ENCODE measurements at places on chromosomes 5 and 9. TPM values are rescaled to one million over a fixed set of nuclear protein-coding genes. Genes with fewer than 3 reads are reported as not detected.
A peak's percentile ranks its signal among the peaks of the same experiment; 100 is the strongest.

The CXXC5 gene
- 62.8 TPM for total RNA-seq

The PCDHGC3 gene
- 77.7 TPM for total RNA-seq

The TSC1 gene
- 76.2 TPM for total RNA-seq

The PCDHB2 gene
- 7.5 TPM for total RNA-seq

The ANKRD18A gene
- total RNA-seq: 0.42 TPM

The CHSY3 gene
- total RNA-seq: 11.2 TPM

GRCh38 chr5:108543486-108543885, 161.6 kb upstream of the FBXL17 start:
- DNase-seq: no peak

GRCh38 chr5:111775224-111775623, 18.2 kb upstream of the NREP start:
- no peak for DNase-seq

DNA sequence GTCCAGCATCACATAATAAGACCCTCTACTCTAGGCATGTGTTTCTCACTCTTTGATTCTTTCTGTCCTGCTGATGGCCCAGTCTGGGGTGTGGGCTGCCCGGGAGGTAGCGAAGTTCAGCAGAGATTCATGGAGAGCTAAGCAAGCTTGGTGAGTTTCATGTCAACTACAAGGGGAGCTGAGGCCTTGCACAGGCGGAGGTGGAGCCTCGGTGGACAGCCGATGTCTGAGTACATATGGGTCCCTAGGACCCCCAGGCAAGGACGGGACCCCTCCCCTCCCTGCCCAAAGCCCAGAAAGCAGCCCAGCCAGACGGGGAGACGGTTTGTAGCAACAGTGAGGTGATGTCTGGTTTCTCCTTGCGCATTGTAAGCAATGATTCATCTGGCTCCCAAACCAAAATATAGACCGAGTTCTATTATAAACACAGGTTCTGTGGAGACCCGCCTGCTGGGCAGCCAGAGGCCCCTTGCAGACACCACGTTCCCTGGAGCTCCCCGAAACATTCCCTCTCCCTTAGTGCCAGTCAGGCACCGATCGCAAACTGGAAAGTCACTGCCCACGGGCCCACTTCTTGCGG, 45.5 kb downstream of the COL27A1 start:
- no peak for DNase-seq

DNA sequence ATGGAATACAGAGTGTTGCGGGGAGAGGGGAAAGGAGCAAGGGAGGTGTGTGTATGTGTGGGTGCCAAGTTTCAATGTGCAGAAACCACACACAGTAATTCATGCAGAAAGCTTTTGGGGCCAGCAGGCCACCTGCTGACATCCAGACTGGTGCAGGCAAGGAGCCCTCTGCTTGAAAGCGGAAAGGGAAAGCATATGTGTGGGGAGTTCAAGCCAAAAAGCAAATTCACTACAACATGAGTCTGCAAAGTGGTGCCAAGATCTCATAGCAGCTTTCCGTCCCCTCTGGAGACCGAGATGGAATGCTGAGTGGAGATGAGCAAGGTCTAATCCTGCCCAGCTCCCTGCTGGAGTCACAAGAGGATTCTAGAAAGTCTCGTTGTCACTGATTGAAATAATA, 159.7 kb upstream of the VLDLR start:
- no peak for DNase-seq

- DNase-seq: peak; percentile 59
Measured at GRCh38 chr5:135386886-135387628, 12.0 kb downstream of the MACROH2A1 start.

- no peak for DNase-seq
Measured at GRCh38 chr9:127647451-127647850, 35.4 kb downstream of the STXBP1 start.

GRCh38 chr5:50547303-50547702, 106.2 kb upstream of the EMB start:
- no peak for DNase-seq
